ENCODE measurements at places on chromosomes 4 and X.

DNA sequence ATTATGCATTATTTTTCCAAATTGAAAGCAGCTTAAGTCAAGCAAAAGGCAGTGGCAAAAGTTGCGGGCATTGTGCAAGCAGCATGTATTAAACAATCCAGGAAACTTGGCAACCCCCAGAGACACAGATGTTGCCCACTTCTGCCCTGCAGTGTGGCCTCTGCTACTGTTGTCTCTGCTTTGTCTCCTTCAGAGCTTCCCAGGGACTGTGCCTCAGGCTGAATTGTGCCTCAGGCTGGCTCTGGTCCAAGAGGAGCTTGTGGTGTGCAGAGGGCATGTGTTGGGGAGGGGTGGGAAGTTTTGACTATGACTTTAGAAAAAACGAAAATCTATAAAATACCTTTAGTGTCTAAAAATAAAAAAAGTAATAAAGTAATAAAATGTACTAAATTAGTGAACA is 201.4 kb downstream of the CCSER1 start:
- DNase-seq, result no peak

- no peak for DNase-seq
Observed at GRCh38 chr4:176849076-176849475, 56.4 kb upstream of the VEGFC start.

- no peak for DNase-seq
Observed at GRCh38 chr4:127484117-127484516, 148.6 kb upstream of the INTU start.

DNA sequence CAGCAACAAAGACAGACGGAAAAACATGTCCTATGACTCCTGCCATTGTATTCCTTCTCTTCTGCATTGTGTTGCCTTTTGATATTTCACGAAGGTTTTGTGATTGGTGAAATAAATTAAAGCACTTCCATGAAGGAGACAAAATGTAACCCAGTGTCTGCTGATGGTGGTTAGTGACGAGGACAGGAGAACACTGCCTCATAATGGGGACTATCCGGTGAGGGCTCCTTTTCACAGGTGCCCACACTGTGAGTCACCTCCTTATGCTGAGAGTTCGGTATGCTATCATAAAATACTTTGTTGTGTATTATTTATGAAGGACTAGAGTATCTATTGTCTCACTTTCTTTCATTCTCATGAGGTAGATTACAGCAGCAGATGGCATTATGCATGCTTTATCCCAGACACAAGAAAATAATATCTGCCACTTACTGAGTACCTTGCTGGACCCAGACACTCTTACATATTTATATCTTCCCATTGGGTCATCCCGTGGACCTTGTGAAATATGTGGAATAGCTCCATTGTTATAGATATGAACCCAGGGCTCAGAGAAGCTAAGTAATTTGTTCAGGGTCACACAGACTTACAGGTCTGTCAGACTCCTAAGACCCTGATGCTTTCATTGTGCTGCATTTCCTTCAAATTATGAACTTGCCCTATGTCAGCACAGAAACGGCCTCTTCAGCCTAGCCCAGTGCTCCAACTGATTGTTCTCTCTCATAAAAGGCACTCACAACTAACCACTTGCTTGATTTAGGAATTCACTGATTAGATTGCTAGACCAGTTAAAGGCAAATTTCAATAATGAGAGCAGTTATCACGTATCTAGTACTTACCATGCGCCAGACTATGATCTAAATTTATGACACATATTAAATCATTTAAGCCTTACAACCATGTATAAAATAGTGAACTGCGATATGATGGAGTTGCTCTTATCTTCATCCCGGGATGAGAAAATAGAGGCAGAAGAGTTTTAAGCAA is 31.2 kb downstream of the PLS3 start:
- DNase-seq, result no peak

DNA sequence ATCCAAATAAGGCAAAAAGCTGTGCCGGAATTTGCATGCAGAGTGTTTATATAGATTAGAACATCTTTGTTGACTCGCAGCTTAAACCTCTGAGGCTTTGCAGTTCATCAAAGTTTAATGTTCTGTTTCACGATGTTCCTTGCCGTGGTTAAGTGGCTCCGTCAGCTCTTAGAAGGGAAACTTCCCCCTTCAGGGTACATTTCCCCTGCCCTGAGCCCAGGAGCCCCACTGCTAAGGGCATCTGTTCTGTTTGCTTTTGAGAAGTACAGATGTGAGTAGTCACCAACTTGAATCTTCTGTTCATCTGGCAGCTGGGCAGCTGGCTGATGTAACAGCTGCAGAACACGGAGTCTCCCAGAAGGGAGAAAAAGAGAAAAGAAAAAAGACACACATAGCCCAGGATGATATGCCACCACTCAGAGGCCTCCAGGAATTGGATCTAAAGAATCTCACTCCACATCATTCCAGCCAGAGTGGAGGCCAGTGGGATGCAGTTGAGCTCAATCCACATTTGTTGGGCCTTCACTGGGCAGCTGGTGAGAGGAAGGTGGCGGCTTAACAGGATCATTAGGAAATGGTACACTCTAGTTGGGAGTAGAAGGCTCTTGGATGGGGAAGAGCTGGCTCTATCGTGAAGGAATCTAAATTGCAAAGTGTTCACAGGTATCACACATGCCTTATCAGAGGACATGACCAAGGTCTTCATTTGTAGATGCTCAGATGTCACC is 178.7 kb upstream of the RBPJ start:
- DNase-seq, result no peak

- no peak for DNase-seq
Observed at GRCh38 chrX:69073241-69073640, 92.0 kb downstream of the PJA1 start.

- no peak for DNase-seq
Observed at GRCh38 chr4:185276036-185276435, 66.6 kb downstream of the SNX25 start.

DNA sequence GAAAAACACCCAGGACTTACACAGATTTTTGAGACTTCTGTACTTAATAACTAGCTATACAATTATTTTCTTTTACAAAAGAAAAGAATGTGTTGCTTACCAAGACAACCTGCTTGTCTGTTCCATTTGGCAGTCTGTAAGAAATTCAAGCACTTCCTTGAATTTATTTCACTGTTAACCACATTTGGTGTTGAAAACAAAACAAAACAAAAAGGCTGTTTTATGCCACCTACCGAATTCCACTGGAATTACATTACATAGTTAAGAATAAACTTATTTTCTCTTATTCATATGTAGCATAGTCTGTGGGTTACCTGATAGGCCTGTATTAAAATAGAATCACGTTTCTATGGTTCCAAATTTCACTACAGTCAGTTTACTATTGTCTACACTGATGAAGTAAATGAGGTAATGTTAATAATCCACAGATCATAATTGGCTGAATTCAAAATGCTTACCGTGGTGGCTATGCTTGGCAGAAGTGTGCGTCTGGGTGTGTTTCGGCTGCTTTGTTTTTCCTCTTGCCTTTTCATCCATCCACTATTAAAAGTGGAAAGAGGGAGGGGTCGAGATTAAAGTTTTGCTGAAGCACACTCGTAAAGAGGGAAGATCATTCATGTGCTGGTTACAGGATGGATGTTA is at the start of gene TLR1:
Gene TLR1 (minus strand): TSS at position 138 of the 642 bp plus-strand sequence. CDS start 5,960 bp downstream, outside the sequence.
- DNase-seq, result no peak

DNA sequence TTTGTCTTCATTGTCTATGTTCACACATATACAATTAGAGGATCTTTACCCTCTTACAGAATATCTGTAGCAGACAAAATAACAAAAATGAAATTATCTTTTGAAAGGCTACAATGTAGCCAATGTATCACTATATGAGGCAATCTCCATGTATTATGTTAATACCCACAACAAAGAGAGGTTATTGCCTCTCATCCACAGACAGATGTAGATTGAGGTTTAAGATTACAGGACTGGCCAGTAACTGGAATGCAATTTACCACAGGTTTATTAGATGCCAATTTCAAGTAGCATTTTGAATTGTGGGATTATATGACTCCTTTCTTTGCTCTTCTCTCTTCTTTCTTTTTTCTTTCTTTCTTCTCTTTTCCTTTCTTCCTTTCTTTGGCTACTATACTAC is 242.6 kb downstream of the ANKRD50 start:
- no peak for DNase-seq

GRCh38 chr4:17448689-17449088 is 63.2 kb downstream of the QDPR start:
- DNase-seq, result no peak

DNA sequence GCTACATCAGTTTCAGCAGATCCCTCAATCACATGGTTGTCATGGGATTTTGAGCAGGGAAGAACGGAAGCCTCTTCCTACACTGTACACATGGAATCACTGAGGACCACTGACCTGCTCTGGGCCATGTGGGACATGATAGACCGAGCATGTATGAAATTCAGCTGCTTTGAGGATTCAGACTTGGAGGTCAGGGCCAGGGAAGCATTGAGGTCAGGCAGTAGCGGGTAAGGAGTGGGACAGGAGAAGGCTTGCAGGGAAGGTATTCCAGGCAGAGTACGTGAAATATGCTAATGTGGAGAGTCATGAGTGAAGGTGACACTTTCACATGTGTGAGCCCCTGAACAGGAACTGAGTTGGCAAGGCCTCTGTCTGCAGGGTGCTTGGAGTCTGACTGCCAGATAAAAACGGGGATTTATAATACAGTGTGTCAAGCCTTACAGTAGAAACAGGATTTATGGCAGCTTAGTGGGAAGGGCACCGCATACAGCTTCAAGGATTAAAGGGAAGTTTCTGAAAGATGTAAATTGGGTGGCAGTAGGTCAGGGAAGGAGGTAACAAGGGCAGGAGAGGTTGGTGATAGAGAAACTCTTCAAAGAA is 111.7 kb downstream of the STK32B start:
- no peak for DNase-seq

- DNase-seq, result peak; percentile 15
Observed at GRCh38 chr4:67288964-67289363, 256.3 kb downstream of the CENPC start.

- DNase-seq, result no peak
Observed at GRCh38 chrX:149511081-149511480, 6.0 kb upstream of the IDS start.

Measured in stimulated activated CD4-positive, alpha-beta T cell treated with anti-CD3 and anti-CD28 coated beads, Interleukin-12 subunit alpha, Interleukin-12 subunit beta, amount 100 ng/mL, for 24 hours (primary cell).